ENCODE measurements at places on chromosomes 5 and 9.

GRCh38 chr5:89662499-89662898 lies 747.1 kb downstream of the CETN3 start:
- no peak for DNase-seq

DNA sequence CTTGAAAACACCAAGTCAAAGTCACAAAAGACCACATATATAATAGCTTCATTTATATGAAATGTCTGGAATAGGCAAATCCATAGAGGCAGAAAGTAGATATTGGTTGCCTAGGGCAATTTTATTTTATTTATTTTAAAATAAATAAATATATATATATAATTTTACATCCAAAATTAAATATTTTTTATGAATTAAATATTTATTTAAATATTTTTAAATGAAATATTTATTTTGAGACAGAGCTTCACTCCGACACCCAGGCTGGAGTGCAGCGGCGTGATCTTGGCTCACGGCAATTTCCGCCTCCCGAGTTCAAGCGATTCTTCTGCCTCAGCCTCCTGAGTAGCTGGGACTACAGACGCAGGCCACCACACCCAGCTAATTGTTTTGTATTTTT lies 58.9 kb upstream of the ATG10 start:
- no peak for DNase-seq

DNA sequence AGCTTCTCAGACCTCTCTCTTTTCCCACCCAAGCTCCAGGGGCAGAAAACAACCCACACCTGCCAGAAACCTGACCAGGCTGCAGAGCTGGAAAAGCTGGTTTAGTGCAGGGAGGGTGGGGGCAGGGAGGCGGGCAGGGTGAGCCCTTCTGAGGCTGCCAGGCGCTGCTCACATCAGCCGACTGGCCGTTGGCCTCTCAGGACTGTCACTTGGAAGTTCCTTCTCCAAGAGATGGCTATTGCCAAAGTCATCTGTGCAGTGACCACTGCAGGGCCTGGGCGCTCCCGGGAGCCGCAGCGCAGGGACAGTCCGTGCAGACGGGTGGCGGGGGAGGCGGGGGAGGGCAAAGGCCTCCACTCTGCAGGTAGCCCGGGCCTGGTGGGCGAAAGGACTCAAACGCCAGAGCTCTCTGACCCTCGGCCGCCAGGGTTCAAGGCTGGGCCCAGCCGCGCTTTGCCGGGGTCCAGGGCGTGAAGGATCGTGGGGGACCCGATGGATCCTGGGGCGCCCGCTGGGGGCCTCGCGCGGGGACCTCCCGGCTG lies 205.0 kb upstream of the IER5L start:
- no peak for DNase-seq

GRCh38 chr5:59109383-59109782 lies 526.5 kb downstream of the RAB3C start:
- no peak for DNase-seq

GRCh38 chr9:104094534-104095015 lies 466 bp downstream of the SMC2 start:
- no peak for DNase-seq

DNA sequence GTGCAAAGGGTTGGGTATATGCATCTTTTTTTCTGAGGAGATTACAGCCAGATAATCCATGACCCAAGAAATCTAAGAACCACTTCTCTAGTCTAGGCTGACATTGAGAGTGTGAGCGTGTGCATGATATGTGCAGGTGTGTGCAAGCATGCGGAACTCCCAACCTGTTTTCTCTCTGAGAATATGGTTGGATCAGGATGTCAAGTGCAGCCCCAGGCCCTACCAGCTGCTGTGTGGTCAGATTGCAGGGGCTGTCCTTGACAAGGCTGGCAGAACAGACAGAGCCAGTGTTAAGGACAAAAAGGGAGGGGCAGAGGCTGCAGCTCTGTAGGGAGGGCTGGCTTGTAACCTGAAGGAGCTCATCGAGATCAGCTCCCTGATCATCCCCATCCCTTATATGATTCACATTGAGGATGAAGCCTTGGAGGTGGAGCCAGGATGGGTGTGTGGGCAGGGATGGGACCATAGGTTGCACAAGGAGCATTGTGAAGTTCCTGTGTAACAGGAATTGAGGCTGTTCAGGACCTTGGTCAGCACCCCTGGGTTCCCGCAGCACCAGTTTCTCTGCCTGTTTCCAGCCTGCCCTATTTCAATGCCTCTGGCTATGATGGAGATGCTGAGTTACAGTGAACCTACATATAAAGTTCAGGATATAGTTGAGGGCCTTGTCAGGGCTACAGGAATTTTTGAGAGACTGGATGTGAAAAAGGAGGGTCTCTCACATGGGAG lies 52.6 kb upstream of the ARAP3 start:
- DNase-seq = peak; percentile 14

- no peak for DNase-seq
Measured at GRCh38 chr5:118723021-118723338, 265.4 kb downstream of the DTWD2 start.

DNA sequence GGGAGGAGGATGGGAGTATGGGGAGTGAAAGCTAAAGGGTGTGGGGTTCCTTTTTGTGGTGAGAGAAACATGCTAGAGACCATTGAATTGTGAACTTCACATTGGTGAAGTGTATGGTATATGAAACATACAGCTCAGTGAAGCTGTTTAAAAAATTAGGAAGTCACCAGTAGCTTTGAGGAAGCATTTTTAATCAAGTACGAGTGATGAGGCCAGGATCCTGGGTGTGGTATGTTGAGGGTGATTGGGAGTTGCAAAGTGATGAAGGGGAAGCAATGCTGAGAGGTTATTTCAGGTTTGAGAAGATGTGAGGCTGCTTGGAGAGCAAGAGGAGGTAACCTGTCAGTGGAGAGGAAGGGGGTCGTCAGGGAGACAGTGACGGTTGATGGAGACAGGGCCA lies 22.7 kb upstream of the CLK4 start:
- no peak for DNase-seq

DNA sequence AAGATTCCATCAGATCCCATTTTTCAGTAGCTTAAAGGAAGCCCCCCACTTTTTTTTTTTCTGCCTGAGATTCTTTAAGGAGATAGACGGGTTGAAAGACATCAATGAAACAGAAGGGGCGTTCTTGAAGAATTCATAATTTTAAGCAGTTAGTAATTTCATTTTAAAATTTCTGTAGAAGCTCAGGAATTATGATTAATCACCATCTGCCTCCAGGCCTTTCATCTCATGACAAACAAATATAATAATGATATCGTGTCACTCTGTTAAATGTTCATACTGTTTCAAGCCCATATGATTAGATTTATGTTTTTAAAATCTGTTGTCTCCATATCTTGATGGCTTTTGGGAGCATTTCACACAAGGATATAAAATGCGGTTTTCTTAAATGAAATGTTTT lies 75.2 kb downstream of the NPR3 start:
- no peak for DNase-seq

GRCh38 chr9:30348904-30349303 lies 2035.5 kb upstream of the ACO1 start:
- DNase-seq = no peak

All from fibroblast of skin of left biceps (primary cell).